Activated T-helper 9 cell treated with anti-CD3 and anti-CD28 coated beads, Interleukin-2, amount 50 U/mL, for 16 hours (primary cell): ENCODE measurements at places on chromosomes 7 and 10.

DNA sequence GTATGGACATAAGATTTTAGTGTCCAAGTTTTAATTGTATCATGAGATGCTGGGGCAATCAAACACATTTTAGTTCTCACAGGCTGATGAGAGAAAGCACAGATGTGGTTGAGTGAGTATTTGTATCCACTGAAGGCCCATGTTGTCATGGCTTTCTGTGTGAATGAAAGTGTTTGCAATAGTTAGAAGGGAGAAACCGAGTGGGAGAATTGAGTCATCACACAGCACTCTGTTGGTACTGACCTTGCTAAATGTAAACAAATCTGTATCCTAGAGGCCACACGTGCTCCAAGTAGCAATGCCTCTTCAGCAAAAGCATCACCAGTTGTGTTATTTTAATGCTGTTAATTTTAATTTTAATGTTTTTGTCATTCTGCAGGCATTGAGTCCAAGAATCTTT lies 121.2 kb downstream of the EMX2 start:
- DNase-seq = no peak

DNA sequence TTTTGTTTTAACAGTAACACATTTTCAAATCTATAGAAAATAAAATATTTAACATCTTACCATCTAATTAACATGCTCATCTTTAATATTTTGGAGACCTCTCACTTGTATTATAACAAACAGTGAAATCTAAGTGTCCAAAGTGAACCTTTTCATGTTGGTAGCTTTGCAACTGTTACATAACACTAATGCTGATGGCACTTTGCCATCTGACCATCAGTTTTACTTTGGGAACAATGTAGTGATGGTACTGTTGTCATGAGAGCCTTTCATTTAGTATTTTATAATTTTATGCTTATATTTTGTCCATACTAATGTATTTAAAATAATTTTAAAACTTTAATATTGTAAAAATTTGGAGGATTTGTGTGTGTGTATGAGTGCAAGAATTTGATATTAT lies 1017.0 kb upstream of the KCND2 start:
- DNase-seq = no peak

GRCh38 chr7:157813741-157814661 lies 477.2 kb downstream of the DNAJB6 start:
- DNase-seq = no peak

DNA sequence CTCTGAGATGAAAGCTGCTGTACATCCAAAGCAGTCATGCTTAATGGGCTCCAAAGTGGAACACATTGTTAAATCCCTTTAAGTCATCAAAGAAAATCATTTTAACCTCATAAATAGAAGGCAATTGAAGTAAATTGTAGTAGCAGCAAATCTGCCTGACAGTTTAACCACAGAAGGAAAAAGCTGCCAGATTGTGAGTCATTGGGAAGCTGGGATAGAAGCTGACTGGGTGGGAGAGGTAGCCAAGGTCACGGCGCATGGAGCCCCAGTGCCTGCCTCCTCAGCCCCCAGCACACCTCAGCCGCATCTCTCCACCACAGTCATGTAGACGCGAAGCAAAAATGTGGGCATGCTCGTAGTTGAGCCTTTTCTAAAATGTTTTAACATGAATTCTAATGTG lies 44.0 kb downstream of the TARP start:
- no peak for DNase-seq

GRCh38 chr10:129545261-129545660 lies 78.2 kb downstream of the MGMT start:
- no peak for DNase-seq
